ENCODE measurements at places on chromosomes 5 and 9. TPM values are rescaled to one million over a fixed set of nuclear protein-coding genes. Genes with fewer than 3 reads are reported as not detected.

- no peak for DNase-seq
- H3K4me1 ChIP-seq, result no peaks in the 10 kb centered on the region
- peaks cover 20% of the 10 kb centered on the region for H3K27me3 ChIP-seq
- H3K27ac ChIP-seq, result no peak overlapping the region
Measured at GRCh38 chr5:58505502-58505901, 14.3 kb downstream of the GAPT start.

DNA sequence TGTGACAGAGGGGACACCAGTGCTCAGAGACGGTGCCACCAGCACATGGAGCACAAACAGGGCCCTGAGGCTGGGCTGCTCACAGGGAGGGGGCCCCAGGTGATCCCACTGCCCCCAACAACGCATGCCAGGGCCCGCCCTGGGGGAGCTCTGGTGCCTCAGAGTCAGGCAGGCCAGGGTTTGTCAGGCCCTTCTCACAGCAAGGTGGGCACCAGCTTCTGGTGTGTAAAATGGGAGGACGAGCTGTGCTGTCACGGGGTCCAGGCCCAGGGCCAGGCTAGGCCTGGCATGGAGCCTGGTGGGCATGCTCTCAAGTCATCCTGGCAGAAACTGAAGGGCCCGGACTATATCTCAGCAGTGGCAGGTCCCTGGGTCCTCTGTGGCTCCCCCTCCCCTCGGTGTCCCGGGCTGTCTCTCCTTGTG lies 34.5 kb downstream of the PRRT1B start:
- no peaks in the 10 kb centered on the region for H3K27me3 ChIP-seq
- DNase-seq, result no peak
- H3K4me1 ChIP-seq, result peaks cover 26% of the 10 kb centered on the region
- H3K27ac ChIP-seq, result peak overlapping the region; percentile 87

DNA sequence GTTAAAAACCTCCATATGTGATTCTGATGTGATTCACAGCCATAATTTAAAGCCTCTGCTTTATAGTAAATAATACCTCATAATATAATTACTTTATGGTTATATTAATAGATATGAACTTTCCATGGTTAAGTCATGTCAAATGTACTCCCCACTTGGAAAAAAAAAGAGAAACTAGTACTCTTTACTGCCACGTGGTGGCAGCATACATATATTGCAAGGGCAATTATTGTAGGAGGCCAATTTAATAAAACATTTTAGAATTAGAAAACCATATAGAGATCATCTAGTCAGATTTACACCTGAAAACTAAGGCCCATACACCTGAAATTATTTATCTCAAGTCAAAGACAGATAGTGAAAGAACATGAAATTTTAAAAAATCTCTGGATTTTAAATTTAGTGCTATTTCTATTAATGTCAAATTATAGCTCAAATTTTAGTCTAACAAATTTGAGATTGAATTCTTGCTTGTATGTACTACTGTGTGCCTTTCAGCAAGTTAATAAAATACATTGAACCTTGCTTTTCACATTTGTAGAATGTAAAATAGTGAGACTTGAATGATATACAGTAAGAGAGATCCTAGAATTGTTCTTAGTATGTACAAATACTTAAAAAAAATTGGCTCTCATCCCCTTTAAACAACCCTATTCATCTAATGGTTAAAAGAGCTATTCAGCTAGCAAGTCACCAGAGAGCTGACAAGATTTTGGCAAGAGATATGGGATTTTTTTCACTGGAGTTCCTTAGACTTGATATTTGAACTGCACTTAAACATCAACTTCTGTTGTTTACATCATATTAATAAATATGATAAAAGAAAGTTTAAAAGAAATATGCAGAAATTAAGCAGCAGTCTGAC lies 603.8 kb downstream of the TLE4 start:
- no peak overlapping the region for H3K27ac ChIP-seq
- no peaks in the 10 kb centered on the region for H3K4me1 ChIP-seq
- no peak for DNase-seq
- H3K27me3 ChIP-seq, result peaks cover 1% of the 10 kb centered on the region
- no peak overlapping the region for H3K4me3 ChIP-seq

Gene CARD6
- total RNA-seq, result 1.7 TPM

GRCh38 chr5:59483971-59484472 lies 409.5 kb downstream of the PDE4D start:
- peaks cover 14% of the 10 kb centered on the region for H3K4me1 ChIP-seq
- DNase-seq, result no peak
- H3K36me3 ChIP-seq, result no peaks in the 10 kb centered on the region
- no peak overlapping the region for H3K4me3 ChIP-seq
- peaks cover 4% of the 10 kb centered on the region for H3K27me3 ChIP-seq
- H3K27ac ChIP-seq, result peak overlapping the region; percentile 75

DNA sequence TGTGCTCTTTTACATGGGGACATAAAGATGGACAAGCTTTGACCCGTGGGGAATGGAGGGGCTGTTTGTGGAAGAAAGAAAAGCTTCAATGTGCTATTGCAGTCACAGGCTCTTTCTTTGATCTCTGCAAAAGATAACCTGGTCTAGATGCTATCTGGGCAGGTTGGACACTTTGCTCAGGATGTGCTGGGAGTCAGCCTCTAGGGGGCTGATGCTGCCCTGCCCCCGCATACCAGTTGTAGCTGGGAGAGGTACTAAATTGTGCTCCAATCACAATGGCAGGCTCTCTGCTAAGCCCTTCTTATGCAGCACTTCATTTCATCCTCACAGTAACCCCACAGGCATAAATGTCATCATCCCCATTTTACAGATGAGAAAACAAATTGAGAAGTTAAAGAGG lies 67.2 kb downstream of the PSD2 start:
- no peaks in the 10 kb centered on the region for H3K27me3 ChIP-seq
- no peak for DNase-seq
- no peaks in the 10 kb centered on the region for H3K36me3 ChIP-seq
- no peaks in the 10 kb centered on the region for H3K4me1 ChIP-seq

Gene FUT7
- total RNA-seq, result 0.85 TPM

GRCh38 chr5:136538534-136538933 lies 173.2 kb upstream of the TRPC7 start:
- no peaks in the 10 kb centered on the region for H3K36me3 ChIP-seq
- H3K4me1 ChIP-seq, result no peaks in the 10 kb centered on the region
- no peak overlapping the region for H3K27ac ChIP-seq
- H3K4me3 ChIP-seq, result no peak overlapping the region
- H3K27me3 ChIP-seq, result no peaks in the 10 kb centered on the region
- no peak for DNase-seq

GRCh38 chr5:68344447-68345111 lies 129.0 kb downstream of the PIK3R1 start:
- no peak overlapping the region for H3K4me3 ChIP-seq
- peak; percentile 45 for DNase-seq
- H3K27me3 ChIP-seq, result no peaks in the 10 kb centered on the region
- H3K4me1 ChIP-seq, result peaks cover 27% of the 10 kb centered on the region
- H3K36me3 ChIP-seq, result no peaks in the 10 kb centered on the region

- no peaks in the 10 kb centered on the region for H3K27me3 ChIP-seq
- H3K27ac ChIP-seq, result peak overlapping the region; percentile 60
- no peak for DNase-seq
- no peaks in the 10 kb centered on the region for H3K36me3 ChIP-seq
- peaks cover 36% of the 10 kb centered on the region for H3K4me1 ChIP-seq
Measured at GRCh38 chr9:105052346-105052745, 124.4 kb upstream of the ABCA1 start.

Gene NIPAL4
- 2.9 TPM for total RNA-seq

DNA sequence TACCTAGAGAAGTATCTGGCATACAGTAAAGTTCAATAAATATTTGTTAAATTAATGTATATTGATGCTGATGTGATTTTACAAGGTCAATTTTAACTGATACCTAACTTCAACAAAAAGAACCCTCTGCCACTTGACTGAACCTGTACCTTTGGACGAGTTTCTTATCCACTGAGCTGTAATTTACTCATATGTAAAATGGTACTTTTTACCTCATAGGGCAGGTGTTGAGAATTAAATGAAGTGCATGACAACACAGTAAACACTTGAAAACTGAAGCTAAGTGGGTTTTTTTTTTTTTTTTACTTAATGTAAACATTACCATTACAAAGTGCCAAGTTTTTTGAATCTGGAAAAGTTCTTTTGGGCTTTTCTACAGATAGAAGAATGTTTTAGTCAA lies 15.4 kb downstream of the NIPSNAP3B start:
- H3K27ac ChIP-seq, result no peak overlapping the region
- H3K27me3 ChIP-seq, result peaks cover 1% of the 10 kb centered on the region
- no peak overlapping the region for H3K4me3 ChIP-seq
- no peak for DNase-seq

DNA sequence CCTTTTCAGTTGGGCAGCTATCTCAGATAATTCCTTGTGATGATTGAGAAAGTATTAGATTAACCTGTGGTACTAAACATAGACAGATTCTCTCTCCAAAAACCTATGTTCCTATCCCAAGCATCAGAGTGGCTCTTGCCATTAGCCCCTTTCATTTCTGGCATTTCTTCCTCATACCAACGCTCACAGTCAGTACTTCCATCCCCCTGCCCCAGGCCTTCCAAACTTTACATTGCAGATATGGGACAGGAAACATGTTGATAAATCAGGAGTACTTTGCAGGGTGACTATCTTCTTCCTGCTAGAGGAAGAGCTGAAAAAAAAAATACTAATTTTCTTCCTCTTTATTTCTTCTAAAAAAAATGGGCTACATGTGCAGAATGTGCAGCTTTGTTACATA lies 442.6 kb upstream of the RGMB start:
- no peaks in the 10 kb centered on the region for H3K36me3 ChIP-seq
- no peaks in the 10 kb centered on the region for H3K4me1 ChIP-seq
- no peaks in the 10 kb centered on the region for H3K27me3 ChIP-seq
- no peak for DNase-seq

- H3K36me3 ChIP-seq, result no peaks in the 10 kb centered on the region
- H3K27me3 ChIP-seq, result no peaks in the 10 kb centered on the region
- no peaks in the 10 kb centered on the region for H3K4me1 ChIP-seq
- DNase-seq, result no peak
Measured at GRCh38 chr9:116405321-116405720, 251.7 kb downstream of the PAPPA start.

Gene C5orf58
- not detected for total RNA-seq

Gene PPP3R2
- total RNA-seq, result not detected

- DNase-seq, result peak; percentile 80
- H3K27ac ChIP-seq, result peak overlapping the region; percentile 99
- peaks cover 39% of the 10 kb centered on the region for H3K4me1 ChIP-seq
- H3K4me3 ChIP-seq, result peak overlapping the region; percentile 97
- H3K36me3 ChIP-seq, result peaks cover 22% of the 10 kb centered on the region
- no peaks in the 10 kb centered on the region for H3K27me3 ChIP-seq
Measured at GRCh38 chr5:150411245-150411979, 1.3 kb downstream of the CD74 start.

GRCh38 chr9:37371565-37372464 lies 50.7 kb upstream of the GRHPR start:
- no peak overlapping the region for H3K4me3 ChIP-seq
- H3K4me1 ChIP-seq, result peaks cover 17% of the 10 kb centered on the region
- no peak overlapping the region for H3K27ac ChIP-seq
- no peaks in the 10 kb centered on the region for H3K36me3 ChIP-seq

DNA sequence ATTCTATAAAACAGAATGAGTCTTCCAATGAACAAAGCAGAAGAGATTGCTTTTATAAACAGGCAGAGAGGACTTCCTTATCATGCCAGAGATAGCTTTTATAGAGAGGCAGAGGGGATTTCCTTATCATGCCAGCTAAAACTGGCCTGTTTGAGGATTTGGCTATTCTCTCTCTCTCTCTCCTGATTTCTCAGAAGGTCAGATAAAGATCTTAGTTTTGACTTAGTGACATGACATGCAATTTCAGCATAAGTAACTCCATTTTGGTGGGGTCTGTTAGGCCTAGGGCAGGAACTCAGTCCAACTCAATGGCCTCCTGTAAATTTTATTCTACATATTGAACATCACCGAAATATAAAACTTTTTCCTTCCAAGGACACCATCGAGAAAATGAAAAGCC lies 31.5 kb upstream of the DENND4C start:
- H3K4me1 ChIP-seq, result peaks cover 2% of the 10 kb centered on the region
- no peak overlapping the region for H3K4me3 ChIP-seq
- H3K27me3 ChIP-seq, result no peaks in the 10 kb centered on the region
- no peak for DNase-seq
- no peak overlapping the region for H3K27ac ChIP-seq

DNA sequence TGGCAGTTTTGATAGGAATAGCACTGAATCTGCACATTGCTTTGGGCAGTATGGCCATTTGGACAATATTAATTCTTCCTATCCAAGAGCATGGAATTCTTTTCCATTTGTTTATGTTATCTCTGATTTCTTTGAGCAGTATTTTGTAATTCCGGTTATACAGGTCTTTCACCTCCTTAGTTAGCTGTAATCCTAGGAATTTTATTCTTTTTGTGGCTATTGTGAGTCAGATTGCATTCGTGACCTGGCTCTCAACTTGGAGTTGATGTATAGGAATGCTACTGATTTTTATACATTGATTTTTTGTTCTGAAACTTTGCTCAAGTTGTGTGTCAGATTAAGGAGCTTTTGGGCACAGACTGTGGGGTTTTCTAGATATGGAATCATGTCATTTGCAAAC lies 24.0 kb downstream of the TMEM161B start:
- H3K27ac ChIP-seq, result no peak overlapping the region
- DNase-seq, result no peak
- peaks cover 9% of the 10 kb centered on the region for H3K36me3 ChIP-seq
- no peaks in the 10 kb centered on the region for H3K27me3 ChIP-seq
- peaks cover 53% of the 10 kb centered on the region for H3K4me1 ChIP-seq
- no peak overlapping the region for H3K4me3 ChIP-seq

Gene TMEM215
- not detected for total RNA-seq

Gene SPINK4
- not detected for total RNA-seq

DNA sequence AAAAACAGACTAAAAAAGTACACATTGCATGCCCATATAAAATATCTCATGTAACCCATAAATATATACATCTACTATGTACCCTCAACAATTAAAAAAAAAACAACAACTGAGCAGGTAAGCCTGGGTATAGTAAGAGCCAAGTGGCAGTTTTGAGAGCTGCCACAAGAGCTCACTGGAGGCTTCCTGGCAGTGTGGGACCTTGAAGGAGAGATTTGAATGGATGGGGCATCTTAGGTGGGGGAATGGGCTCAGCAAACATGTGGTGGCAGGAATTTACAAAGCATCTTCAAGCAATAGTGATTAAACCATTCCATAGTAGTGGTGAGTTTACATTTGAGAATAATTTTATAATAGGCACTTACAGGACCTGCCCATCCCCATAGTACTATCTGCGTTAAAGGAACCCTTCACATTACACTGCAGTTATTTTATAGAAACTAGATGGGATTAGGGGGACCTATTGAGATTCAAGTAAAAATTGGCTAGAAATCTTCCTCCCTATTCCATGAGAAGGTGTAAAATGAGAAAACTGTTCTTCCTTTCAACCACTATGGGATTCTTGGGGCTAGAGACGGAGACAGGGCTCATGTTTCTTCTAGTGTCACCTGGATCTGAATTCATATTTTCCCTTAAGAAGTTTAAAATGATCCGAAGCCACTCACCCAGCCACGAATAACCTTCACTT lies 6.9 kb downstream of the MEGF10 start:
- no peak overlapping the region for H3K4me3 ChIP-seq
- no peaks in the 10 kb centered on the region for H3K36me3 ChIP-seq
- no peak overlapping the region for H3K27ac ChIP-seq
- DNase-seq, result no peak
- no peaks in the 10 kb centered on the region for H3K4me1 ChIP-seq

Measured in activated CD4-positive, alpha-beta memory T cell treated with anti-CD3 and anti-CD28 coated beads for 36 hours (primary cell).